ENCODE measurements at places on chromosomes 5 and 9.

GRCh38 chr9:15277400-15278090, 29.5 kb downstream of the TTC39B start:
- DNase-seq: peak; percentile 61

GRCh38 chr9:121071370-121071755, 3.4 kb upstream of the CNTRL start:
- no peak for DNase-seq

DNA sequence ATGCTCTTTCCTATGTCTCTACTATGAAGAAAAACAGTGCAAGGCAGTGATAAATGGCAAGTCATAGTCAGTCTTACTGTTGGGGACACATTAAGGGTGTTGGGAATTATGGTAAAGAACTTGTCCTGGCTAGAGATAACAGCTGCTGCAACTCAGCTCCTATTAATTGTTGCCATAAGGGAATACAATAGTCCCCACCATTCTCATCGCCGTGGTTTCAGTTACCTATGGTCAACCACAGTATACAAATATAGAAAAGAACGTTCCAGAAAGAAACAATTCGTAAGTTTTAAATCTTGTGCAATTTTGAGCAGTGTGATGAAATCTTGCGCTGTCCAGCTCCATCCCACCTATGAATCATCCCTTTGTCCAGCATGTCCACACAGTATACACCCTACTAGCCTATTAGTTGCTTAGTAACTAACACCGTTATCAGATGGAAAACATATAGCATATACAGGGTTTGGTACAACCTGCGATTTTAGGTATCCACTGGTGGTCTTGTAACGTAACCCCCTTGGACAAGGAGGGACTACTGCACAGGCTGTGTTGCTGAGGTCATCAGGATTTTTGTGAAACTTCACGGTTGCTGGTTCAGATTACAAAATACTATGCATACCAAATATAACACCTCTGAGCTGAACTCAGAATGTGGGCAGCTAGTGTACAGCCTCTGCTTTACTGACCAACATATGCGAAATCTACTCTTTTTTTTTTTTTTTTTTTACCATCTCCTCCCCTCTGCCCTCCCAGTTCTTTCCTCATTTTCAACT, 53.5 kb downstream of the ZFR start:
- DNase-seq: peak; percentile 10

DNA sequence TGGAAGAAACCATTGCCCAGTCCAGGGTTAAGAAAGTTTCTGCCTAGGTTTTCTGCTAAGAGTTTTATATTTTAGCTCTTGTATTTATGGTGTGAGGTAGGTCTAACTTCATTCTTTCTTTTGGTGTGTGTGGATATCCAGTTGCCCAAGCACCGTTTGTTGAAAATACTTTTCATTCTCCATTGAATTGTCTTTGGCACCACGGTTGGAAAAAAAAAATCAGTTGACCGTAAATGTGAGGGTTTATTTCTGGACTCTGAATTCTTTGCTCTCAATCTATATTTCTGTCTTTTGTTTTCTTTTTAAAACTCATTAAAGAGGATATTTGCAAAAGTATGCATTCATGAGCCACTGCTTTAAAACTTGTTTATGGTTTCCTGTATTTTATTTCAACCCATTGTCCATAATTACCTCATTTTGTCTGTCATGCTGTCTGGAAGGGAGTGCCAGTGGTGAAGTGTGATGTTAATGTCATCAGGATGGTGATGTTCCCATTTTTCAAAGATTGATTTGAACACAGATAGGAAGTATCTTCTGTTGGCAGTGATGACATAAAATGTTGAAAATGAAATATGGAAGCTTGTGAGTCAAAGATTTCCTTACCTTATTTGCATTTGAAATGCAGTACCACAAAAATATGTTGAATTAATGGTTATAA, 33.9 kb downstream of the HABP4 start:
- no peak for DNase-seq

- DNase-seq: no peak
Measured at GRCh38 chr9:110980261-110980660, 58.0 kb downstream of the LPAR1 start.

GRCh38 chr5:143403593-143404415, at the start of gene NR3C1:
NR3C1 (minus strand) TSS chr5:143403686; CDS start chr5:143400839, 2,847 bp downstream.
- peak; percentile 78 for DNase-seq

DNA sequence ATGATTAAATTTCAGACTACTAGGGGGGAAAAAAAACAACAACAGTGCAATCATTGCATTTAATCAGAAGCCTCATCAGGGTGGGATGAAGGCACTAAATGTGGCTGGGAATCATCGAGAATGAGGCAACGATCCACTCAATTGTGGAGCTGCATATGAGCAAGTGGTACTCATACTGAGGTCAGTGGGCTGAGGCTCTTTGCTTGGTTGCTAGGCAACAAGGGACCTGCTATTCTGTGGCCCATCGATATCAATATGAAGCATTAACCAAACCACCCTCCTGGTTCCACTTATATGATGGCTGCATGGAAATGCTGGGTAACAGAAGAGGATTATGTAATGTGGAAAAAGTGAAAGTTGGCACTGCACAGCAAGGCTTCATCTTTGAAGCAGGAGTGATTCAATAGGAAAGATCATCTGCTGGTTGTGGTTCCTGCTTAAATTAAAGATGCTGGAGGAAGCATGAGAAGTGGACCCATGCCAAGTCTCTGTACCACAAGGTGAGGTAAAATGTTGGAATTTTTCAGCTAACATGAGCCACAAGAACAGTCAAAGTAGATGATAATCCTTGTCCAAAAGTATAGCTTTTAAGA, 159.8 kb upstream of the HMHB1 start:
- peak; percentile 78 for DNase-seq

DNA sequence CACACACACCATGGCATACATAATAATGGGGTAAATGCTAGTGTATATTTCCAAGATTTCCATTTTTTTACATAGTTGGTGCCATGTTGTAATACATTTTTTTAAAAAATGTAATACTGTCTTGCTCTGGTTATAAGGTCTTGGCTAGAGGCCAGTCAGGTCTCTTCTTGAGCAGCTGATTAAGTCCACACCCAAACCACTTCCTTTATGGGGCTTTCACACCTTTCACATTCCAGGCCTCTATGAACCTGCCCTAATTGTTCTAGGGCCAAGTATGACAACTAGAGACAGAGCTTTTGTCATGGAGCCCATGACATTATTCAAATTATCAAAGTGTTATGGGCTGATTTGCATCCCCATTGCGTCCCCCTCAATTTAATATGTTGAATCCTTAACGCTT, 495.6 kb upstream of the CTNND2 start:
- no peak for DNase-seq

- DNase-seq: no peak
Measured at GRCh38 chr5:141973871-141974595, 5.1 kb downstream of the RNF14 start.

DNA sequence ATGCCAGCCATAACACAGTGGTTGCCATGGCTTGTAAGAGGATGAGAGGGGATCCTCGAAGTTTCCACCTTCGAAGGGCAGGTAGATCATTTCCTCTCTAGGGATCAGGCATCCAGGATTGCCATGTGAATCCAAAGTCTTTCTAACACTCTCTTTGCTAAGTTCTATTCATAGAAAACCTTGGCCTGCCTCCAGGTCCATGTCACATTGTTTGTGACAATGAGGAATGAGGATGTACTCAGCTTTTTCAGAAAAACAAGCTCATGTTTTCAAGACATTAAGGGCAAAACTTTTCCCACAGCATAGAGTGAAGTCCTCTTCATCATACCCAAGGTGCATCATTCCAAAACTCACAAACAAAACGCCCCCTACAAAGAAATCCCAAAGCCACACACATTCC, 19.6 kb downstream of the ESM1 start:
- DNase-seq: no peak

GRCh38 chr9:107174441-107174840, 108.6 kb upstream of the RAD23B start:
- DNase-seq: no peak

- DNase-seq: peak; percentile 57
Measured at GRCh38 chr5:100496296-100496695, 38.9 kb upstream of the FAM174A start.

DNA sequence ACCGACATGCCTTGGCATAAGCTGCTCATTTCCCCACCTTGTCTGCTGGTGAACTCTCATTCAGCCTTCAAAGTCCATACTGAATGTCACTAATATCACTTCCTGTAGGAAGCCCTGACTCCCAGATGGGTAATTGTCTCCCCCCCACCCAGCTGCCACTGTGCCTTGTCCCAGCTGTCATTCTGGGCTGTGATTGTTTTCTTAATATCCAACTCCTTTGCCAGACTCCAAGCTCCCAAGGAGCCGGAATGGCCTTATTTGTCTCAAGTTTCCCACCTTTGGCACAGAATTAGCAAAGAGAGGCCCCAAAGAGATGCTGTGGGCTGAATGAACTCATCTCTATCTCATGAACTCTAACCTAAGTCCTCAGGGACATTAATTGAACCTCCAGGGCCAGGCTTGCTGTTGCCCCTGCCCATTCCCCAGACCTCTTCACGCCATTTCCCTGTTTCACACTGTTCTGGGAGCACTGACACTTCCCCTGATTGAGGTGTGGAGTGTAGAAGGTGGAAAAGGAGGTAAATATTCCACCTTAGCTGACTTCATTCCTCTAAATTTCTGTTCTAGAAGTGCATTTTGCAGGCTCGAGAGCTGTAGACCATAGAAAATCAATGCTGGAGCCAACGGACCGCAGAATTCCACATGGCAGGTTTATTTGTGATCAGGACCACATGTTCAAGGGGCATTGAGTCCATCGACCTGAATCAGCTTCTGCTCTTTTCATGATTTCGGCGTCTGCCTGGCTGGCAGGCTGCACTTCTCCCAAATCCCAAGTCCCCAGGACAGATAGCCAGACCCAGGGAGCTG, 4.9 kb upstream of the SH3PXD2B start:
- DNase-seq: peak; percentile 92

GRCh38 chr5:131393498-131393968, 129.7 kb downstream of the CDC42SE2 start:
- DNase-seq: no peak

- no peak for DNase-seq
Measured at GRCh38 chr9:19969721-19970120, 180.9 kb upstream of the SLC24A2 start.

DNA sequence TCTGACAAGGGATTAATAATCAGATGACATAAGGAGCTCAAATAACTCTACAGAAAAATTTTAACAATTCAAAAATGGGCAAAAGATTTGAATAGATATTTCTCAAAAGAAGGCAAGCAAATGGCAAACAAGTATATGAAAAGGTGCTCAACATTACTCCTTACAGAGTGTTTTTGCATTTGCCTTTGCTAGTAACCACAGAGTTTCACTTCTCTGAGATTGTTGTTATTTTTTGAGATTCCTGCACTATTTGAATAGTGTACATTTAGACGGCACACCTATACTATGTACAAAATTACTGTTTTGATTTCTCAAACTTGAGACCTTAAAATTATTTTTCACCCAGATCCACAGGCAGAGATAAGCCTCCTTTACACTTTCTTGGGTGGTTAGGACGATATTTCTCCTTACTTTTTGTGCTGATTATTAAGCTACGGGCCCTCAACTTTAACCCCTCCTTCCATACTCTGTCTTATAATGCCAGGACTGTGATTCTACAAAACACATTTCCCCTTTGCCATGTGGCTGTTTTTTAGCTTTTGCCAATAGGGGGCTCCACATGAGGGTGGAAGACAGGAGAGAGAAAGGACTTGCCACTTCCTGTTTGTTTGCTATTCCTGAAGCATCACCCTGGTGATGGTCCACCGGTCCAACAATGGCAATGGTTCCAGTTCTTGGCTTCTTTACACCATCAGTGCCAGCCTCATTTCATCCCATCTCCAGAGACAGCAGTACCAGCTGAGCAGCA, 65.0 kb upstream of the DAP start:
- DNase-seq: no peak

DNA sequence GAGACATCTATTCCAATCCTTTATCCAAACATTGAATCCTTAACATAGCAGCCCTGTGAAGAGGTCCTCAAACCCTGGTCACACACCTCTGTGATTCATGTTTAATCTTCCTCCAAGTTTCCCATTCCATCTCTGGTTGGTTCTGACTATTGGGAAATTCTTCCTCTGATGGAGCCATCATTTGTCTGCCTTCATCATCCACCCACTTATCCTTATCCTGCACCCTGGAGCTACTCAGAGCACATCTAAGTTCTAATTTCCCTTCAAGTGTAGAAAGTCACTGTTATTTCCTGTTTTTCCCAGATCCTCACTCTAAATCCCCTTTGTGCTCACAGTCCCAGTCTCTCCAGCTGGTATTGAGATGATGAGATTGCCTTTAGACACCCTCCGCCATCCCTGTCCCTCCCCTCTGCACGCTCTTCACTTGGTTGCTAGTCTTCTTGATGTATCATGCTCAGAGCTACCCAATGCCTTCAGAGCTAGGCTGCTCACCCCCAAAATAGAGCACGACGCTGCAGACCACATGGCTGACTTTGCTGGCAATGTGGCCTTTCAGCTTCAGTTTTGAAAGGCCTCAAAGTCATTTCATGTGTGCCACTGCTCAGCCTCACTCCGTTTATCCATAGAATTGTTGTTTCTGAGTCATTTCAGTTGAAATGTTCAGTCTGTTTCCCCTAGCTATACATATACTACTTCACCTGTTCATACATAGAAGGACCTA, 154.3 kb downstream of the PALM2AKAP2 start:
- no peak for DNase-seq

DNA sequence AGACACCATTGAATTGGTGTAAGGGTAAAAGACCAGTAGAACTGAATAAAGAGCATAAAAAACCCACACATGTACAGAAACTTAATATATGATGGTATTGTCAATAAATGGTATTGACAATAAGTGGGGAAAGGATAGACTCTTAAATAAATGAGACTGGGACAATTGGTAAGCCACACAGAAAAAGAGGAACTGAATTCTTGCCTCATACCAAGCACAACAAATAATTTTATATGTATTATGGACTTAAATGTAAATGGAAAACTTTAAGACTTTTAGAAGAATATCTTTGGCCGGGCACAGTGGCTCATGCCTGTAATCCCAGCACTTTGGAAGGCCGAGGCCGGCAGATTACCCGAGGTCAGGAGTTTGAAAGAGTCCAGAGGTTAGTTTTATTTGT, 37.9 kb upstream of the PPP2CA start:
- no peak for DNase-seq

DNA sequence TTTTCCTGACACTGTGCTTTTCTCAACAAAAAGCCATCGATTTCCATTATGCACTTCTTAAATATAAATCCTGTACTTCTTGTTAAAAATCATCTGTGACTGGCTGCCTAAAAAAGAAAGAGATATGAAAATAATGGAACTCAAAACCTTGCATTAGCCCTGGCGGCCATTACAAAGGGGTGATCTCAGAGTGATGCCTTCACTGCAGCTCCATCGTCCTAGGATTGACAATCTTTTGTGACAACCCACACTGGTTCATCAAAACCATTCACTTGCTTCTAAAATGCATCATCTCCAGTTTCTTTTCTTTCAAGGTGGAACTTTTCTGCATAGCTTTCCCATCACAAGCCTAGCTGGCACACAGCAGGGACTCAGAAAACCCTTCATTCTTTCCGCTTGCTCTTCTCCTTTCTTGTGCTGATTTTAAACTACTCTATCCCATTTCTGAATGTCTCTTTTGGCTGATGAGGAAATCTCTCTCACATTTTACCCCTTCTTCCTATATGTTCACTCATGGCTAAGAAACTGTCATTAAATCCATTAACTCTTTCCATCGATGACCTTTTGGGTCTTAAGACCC, 351.9 kb downstream of the GLIS3 start:
- no peak for DNase-seq
